ENCODE measurements at places on chromosomes 1 and 21. TPM values are rescaled to one million over a fixed set of nuclear protein-coding genes. Genes with fewer than 3 reads are reported as not detected.
A peak's percentile ranks its signal among the peaks of the same experiment; 100 is the strongest.

GRCh38 chr1:20078171-20078651, 8.2 kb downstream of the PLA2G5 start:
- H3K36me3 ChIP-seq = no peaks in the 10 kb centered on the region
- 0 out of 2 replicates have a peak, but pooled peaks cover 4% of the 10 kb centered on the region for H3K4me1 ChIP-seq
- no peak for DNase-seq
- no peak overlapping the region for H3K27ac ChIP-seq
- H3K4me3 ChIP-seq = no peak overlapping the region

GRCh38 chr1:116492358-116492811, 78.4 kb downstream of the CD58 start:
- peaks cover 55% of the 10 kb centered on the region for H3K4me1 ChIP-seq
- peak; percentile 30 for DNase-seq
- no peak overlapping the region for H3K4me3 ChIP-seq

GRCh38 chr1:205701891-205702290, 21.6 kb upstream of the SLC45A3 start:
- no peak overlapping the region for H3K4me3 ChIP-seq
- no peaks in the 10 kb centered on the region for H3K36me3 ChIP-seq
- H3K27me3 ChIP-seq = no peaks in the 10 kb centered on the region
- H3K4me1 ChIP-seq = peaks cover 11% of the 10 kb centered on the region
- no peak for DNase-seq

DNA sequence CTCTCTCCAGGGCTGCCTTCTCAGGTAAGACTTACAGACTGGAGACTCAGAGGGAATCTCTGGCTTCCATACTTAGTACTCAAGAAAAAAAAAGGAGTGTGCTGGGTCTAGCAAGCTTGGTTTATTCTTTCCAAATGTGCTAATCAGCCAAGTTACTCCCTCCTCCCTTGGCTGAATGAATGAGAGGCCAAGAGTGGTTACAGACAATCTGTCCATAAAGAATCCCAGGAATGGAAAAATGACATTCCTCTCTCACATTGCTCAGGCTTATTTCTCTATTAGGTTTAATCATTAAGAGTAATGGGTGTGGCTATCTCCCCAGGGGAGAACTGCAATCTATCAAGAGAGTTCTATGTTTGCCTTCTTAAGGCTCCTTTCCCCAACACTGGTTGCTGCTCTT, 547.3 kb upstream of the PLXNA2 start:
- H3K36me3 ChIP-seq = no peaks in the 10 kb centered on the region
- H3K4me3 ChIP-seq = no peak overlapping the region
- no peak overlapping the region for H3K27ac ChIP-seq
- no peaks in the 10 kb centered on the region for H3K4me1 ChIP-seq
- H3K27me3 ChIP-seq = no peaks in the 10 kb centered on the region

GRCh38 chr1:27436204-27437159, 44.1 kb downstream of the GPR3 start:
- H3K36me3 ChIP-seq = peaks cover 11% of the 10 kb centered on the region
- H3K4me1 ChIP-seq = peaks cover 33% of the 10 kb centered on the region
- H3K27me3 ChIP-seq = no peaks in the 10 kb centered on the region
- peak overlapping the region; percentile 52 for H3K27ac ChIP-seq

DNA sequence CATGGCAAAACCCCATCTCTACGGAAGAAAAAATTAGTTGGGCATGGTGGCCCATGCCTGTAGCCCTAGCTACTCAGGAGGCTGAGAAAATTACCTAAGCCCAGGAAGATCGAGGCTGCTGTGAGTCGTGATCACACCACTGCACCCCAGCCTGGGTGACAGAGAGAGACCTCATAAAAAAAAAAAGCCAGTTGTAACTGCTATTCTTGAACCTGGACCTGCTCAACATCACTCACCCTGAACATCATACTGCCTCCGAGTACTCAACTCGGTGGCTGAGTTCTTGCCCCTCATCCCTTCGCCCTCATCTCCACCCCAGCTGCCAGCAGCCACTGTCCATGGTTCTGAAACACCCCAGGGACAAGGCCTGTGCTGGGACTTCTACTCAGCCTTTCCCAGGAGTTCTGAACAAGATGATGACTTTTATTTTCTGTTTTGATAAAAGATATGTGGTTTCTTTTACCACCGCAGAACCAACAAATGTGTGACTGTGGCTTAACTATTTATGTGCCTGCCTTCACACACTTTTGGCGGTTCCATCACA, 5.4 kb upstream of the DISP3 start:
- H3K4me1 ChIP-seq = no peaks in the 10 kb centered on the region
- H3K4me3 ChIP-seq = no peak overlapping the region
- no peak overlapping the region for H3K27ac ChIP-seq
- H3K36me3 ChIP-seq = no peaks in the 10 kb centered on the region
- 0 out of 2 replicates have a peak, but pooled peaks cover 5% of the 10 kb centered on the region for H3K27me3 ChIP-seq

GRCh38 chr1:182955596-182956588, 2.9 kb upstream of the SHCBP1L start:
- no peak overlapping the region for H3K4me3 ChIP-seq
- no peak overlapping the region for H3K27ac ChIP-seq
- peak; percentile 72 for DNase-seq

Gene GBP4
- 0.86 TPM for total RNA-seq

Gene SYCP1
- total RNA-seq = not detected

Gene MROH9
- not detected for total RNA-seq
